ENCODE measurements at places on chromosomes 1 and 21.

- DNase-seq = no peak
Observed at GRCh38 chr1:61448914-61449313, 276.0 kb downstream of the TM2D1 start.

DNA sequence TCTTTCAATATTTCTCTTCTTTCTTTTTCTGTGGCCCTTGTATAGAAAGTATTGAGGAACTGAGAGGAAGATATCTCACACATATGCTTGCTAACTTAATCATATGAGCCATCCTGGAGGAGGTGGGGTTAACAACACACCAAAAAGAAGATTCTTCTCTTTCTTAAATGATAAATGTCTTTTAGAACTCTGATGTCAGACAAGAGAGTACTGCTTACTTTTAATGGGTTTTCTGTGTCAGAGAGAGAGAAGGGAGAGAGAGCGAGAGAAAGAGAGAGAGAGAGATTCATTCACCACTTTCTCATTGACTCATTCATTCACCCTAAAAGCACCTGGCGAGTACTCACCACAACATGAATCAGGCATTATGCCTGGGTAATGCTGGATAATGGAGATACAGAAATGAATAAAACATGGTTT, 250.3 kb upstream of the SGIP1 start:
- no peak for DNase-seq

GRCh38 chr1:96340686-96341085, 380.9 kb upstream of the PTBP2 start:
- DNase-seq = no peak

DNA sequence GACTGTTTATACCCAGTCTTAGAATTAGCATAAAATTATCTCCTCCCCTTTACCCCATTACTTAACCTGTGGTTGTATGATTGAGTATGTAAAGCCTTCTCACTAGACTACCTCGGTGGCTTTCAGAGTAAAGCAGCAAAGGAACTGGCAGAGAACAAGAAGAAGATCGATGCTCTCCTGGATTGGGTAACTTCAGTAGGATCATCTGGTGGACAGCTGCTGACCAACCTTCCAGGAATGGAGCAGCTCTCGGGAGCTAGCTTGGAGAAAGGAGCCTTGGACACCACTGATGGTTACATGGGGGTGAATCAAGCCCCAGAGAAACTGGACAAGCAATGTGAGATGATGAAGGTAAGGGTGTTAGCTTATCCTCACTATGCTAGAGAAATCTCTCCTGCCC, 138.6 kb upstream of the BMP8A start:
- no peak for DNase-seq

DNA sequence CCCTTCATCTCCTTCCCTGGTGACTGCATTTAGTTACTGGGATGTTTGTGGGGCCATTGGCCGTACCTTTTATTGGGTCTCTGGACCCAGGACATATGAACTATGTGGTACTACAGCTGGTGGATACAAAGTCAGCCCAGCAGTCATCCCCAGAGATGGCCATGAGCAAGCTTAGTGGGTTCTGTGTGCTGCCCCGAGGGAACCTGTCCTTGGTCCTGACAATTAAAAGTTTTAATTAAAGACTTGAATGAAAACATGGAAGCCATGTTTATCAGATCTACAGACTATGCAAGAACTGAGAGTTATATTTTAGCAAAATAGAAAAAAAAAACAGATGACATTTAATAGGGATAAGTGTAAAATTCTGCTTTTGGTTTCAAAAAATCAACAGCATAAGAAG, 2.8 kb upstream of the NES start:
- DNase-seq = no peak

GRCh38 chr1:239718997-239719628, 332.7 kb downstream of the CHRM3 start:
- DNase-seq = no peak

DNA sequence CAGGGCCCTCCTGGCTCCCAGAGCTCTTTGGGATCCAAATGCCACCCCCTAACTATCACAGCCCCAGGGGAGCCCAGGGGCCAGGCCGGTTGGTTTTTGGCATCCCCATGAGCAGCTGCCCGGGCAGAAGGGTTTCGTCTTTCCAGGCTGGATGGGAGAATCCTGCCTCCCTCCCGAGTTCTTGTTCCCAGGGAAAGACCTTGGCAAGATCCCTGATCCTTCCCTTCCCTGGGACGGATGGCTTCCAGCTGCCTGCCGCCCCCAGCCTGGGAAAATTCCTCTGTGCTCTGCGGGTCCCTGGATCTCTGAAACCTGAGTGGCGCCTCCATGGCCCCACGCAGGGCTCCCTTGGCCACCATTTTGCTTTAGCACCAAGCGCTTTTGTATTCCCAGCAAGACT, 55.6 kb downstream of the TAS1R2 start:
- DNase-seq = no peak
